Stimulated activated CD8-positive, alpha-beta memory T cell treated with anti-CD3 and anti-CD28 coated beads, Interleukin-4, amount 100 ng/mL, for 24 hours (primary cell): ENCODE measurements at places on chromosomes 7 and 10.

- no peak for DNase-seq
These were observed 8.0 kb upstream of the GRK5 start for GRCh38 chr10:119199231-119199992.

GRCh38 chr10:69845574-69846292 is 44.0 kb downstream of the COL13A1 start:
- DNase-seq: no peak

DNA sequence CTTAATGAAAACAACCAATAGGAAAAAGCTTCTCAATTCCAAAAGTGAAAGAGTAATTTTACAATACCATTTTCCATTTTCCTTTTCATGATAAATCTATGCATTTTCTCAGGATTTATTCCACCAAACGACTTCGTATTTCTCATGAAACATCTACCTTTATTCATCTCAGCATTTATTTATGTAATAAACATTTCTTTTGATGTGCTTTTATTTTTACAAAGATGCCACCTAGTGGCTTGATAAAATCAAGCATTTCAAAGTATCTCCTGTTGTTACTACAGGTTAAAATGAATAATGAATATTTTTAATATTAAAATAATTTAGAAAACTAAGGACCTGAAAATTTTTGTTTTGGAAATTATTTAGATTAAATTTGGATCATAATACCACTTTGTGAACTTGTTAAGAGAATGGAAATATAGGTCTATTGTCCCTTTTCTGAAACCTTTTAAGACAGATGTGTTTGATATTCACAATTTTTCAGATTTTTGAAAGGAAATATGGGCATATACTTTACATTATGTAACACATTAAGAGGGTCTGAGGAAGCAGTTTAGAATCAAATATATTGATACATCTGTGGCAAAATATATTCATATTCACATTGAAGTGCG is 2.7 kb upstream of the IQUB start:
- no peak for DNase-seq

GRCh38 chr7:87341441-87341840 is 4.0 kb upstream of the CROT start:
- no peak for DNase-seq

GRCh38 chr7:137882261-137882668 is 35.5 kb upstream of the DGKI start:
- no peak for DNase-seq

DNA sequence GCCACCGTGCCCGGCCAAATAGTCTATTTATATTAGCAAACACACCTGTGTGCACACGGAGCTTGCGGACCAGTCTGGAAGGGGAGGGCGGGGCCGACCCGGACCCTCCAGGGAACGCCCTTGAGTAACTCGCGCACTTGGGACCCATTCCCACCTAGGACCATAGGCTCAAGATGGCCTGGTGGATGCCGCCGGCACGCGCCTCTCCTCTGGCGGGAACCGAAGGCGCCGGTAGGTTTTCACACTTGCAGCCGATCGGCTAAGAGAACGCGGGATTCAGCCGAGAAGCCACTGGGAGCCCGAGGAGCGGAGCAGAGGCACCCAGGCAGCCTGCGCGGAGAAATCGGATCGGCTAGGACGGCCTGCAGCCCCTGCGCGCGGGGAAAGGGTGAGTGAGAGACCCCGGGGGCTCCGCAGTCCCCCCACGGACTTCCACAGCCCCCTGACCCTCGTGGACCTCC is 18.9 kb downstream of the IFT22 start:
- DNase-seq: no peak

DNA sequence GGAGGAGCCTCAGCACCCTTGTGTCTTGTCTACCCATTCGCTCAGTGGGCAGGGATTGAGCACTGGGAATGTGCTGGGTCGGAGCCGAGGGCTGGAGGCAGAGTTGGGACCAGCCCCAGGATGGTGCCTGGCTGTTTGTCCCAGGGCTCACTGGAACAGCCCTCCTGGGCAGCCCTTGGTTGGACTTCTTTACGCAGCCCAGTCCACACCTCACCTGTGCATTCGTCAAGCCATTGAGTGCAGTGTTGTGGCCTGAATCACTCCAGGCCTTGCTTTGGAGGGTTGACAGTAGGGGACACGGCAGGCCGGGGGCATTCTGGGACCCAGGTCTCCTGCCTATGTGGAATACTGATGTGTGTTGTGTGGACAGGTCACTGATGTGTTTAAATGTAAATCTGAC is 229.6 kb downstream of the MGMT start:
- no peak for DNase-seq

- no peak for DNase-seq
These were observed 83.8 kb downstream of the EBLN1 start for GRCh38 chr10:22133749-22134624.

GRCh38 chr10:97071496-97071895 is 114.3 kb downstream of the SLIT1 start:
- no peak for DNase-seq

GRCh38 chr10:78384049-78384431 is 350.4 kb downstream of the RPS24 start:
- no peak for DNase-seq

GRCh38 chr7:31933481-31933880 is 136.7 kb downstream of the PDE1C start:
- no peak for DNase-seq

GRCh38 chr7:38673795-38674194 is 42.6 kb upstream of the AMPH start:
- DNase-seq: no peak

DNA sequence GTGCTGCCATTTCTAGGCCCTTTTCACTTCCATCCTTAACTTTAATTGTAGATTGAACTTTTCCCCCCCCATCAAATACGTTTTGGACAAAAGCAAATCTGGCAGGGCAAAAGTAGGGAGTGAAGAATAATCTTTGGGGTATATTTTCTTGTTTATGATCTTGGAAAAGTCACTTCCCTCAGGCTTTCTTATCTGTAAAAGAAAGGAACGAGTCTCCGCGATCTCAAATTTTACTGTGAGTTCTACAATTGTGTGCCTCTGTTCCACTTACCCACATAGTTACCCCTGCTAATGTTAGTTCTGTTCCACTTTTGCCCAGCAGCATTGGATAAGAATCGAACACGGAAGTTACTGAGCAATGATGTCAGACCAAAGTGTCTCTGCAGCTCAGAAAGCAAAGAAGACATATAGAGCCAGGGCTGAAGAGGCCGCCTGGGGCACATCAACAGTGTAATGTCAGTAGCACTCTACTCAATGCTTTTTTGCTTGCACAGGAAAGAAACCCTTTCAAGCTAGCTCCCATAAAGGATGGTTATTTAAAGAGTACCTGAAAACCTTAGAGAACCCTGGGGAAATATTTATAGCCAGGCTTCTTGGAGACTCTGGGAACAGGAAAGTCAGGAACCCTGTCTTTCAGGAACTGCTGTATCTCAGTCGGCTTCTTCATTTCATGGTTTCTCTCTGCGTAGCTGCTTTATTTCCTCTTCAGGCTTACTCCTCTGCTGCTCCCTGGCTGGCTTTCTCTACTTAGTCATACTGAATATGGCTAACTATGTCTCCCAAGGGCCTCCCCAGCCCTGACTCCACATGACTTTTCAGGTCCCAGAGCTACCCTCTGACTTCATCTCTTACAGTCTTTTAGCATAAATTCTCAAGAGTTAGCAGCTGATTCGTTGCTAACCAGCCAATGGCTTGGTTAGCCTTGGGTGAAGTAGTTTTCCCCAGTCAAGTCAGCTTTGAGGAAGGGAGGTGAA is 123.7 kb upstream of the FAM3C start:
- no peak for DNase-seq

DNA sequence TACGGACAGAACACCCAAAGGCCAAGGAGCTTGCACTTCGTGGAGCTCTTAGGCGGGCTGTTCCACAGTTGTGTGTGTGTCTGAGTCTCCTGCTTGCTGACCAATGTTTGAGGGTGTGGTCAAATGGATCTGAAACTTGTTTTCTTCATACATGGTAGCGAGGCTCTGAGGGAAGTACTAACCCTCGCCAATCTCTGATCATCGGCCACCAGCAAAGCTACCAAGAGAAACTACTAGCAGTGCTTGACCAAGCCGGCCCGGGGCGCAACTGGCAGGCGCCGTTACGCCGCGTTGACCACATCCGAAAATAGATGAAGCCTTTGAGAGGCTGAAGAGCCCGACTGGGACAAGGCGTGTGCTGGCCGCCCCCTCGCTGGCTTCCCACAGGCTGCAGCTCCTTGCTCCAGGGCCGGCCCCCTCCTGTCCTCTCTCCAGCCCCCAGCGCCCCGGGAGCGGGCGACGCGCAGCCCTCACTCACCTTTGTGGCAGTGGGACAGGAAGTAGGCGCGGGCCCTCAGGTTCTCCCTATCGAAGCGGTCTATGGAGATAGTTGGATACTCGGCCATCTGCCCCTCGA is 384 bp downstream of the DCLRE1C start:
- DNase-seq: no peak

DNA sequence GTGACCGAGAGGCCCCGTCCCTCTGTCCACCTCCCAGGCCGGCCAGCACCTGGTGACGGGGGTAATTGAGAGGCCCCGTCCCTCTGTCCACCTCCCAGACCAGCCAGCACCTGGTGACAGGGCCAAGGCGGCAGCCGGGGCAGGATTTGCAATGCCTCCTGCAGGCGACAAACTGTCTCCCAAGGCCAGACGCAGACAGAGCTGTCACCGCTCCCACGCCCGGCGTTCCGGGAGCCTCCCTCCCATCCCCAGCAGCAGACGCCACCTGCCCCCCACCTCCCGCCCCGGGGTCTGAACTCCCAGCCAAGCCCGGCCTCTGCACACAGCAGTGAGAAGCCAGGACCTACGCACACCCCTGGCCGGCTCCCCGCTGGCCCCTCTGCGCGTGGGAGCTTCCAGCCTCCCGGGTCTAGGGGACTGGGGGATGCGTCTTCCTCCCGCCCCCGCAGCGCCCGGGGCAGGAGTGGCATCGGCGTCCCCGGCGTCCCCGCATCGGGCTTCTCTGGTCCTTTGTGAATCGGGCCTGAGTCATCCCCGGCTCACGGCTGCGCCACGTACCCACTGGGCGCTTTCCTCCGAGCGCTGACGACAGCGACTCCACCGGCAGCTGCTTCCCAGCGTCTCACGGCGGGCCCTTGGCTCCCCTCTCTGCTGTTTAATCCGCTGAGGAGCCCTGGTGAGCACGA is 95.1 kb upstream of the DIP2C start:
- DNase-seq: peak; percentile 38

GRCh38 chr7:135744938-135745702 is 3.5 kb downstream of the FAM180A start:
- no peak for DNase-seq

- DNase-seq: no peak
These were observed 734.0 kb upstream of the ANKRD30A start for GRCh38 chr10:36391405-36391804.

DNA sequence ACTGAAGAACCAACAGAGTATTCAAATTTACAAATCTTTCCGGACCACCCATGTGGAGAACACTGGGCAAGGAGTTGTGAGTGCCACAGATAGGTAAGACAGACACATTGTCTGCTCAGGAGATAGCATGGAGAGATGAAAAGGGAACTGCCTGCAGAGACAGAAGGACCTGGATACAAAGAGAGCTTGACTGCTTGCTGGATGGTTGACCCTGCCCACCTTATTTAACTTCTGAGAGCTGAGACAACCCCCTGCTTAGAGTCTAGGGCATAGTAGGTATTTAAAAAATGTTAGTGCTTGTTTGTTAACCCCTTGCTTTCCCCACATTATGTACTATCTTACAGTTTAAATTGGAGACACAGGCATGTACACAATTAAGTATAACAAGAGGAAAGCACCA is 314.1 kb downstream of the THSD7A start:
- no peak for DNase-seq

DNA sequence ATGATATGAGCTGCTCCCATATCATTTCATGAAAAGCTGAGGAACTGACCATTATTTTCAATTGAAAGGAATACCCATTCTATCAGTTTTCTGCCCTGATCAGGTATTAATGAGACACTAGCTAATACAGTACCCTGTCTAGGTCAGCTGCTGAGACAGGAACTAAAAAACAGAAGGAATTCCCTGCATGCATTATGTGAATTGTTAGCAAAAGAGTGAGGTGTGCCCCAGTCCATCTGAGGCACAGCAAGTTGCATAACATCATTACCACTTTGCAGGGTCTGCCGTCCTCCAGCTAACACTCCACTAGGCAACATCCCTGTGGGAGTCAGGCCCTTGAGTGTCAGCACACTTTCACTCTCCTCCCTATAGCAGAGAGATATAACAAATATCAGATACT is 11.1 kb upstream of the MSS51 start:
- no peak for DNase-seq

DNA sequence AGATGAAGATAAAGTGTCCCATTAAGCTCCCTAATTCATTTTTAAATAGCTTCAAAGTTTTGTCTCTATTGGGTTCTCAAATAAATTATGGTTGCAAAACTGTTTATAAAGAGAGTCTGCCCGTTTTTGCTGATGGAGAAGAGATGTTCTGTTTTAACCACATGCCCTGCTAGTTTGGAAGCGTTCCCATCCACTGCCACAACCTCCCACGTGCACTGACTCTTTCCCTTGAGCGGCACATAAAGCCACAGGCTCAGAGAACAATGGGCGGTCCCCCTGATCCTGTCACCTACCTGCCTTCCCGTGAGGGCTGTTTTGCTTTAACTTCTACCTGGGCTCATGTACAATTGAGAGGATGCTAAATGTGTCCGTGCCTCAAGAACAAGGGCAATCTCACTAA is 65.5 kb downstream of the CPVL start:
- DNase-seq: no peak

DNA sequence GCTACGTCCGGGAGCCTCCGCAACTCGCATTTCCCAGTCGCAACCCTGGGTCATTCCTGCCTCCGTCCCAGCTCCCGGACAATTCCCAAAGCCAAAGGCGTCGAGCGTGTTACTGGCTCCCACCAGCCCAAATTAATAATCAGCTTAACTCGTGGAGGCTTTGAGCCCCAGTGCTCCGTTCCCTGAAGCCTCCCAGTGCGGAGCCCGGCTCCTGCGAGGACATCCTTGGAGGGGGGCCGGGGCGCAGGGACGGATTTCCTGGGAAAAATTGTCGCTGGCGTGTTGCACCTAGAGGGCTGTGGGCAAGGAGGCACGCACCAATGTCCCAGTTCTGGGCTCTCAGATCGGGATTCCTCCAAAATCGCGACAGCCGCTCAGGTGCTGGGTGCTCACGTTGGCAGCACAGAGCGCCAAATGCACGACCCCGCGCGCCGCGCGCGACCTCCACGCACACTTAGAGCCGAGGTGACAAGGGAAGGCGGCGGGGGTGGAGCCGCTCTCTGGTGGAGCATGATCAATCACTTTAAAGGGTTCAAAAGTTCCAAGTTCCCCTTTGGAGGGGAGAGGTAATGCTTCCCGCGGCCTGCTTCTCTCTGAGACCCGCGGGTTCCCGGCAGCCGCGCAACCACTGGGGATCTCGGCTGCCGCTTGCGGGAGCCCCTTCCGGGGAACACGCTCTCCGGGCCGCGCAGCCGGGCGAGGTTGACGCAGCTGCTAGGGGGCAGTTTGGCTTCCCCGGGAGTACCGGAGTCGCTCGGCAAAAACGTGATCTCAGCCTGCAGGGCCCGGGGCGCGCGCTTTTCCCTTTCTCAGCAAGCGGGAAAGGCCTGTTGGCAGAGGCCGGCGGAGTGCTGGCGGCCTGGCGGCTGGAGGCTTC is 25.5 kb downstream of the SKIDA1 start:
- DNase-seq: no peak

DNA sequence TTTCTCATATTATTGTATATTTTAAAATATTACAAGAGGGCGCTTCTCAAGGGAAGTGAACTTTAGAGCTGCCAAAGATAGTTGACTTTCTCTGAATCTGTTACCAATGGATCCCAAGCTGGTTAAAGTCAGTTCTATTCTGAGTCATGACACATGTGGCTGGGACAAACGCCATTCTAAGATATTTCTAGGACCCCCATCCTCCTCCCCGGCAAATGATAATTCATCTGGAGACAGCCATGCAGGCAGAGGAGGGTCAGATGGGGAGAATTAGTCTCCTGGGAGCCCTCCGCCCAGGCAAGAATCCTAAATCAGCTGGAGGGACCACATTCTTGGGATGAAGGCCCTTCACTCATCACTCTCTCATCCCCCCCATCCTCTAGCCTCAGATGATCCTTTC is 187.7 kb downstream of the GFRA1 start:
- DNase-seq: no peak
